Breast epithelium (tissue), 4 donors: ENCODE measurements at places on chromosomes 1 and 21.

- H3K4me1 ChIP-seq, result no peaks in the 10 kb centered on the region
- peak overlapping the region; percentile 47 for H3K4me3 ChIP-seq
- H3K36me3 ChIP-seq, result no peaks in the 10 kb centered on the region
Observed at GRCh38 chr1:26155370-26156284, 3.3 kb upstream of the FAM110D start.

DNA sequence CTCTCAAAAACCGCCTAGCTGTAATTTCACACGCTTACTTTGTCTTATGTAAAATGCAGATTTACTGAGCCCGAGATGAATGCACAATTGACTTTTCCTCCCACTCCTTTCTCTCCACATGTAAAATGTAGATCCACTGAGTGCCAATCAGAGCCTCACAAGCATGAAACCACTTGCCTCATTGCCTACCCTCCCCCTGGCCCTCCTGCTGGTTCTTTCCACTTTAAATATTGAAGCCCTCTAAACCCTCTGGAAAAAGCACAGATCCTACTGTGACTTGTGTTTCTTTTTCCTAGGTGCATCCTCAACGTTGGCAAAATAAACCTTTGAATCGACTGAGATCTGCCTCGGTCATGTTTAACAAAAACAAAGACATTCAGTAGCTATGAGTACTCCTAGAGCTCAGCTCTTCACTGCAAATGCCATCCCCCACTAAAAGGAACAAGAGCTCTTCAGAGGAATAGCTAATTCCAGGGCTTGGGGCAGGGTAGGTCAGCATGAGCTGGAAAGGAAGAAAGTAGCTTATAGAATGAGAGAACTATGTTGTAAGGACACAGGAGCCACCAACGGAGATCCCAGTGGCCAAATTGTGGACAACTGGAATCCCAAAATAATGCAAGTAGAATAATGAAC, 365.5 kb upstream of the RUNX1 start:
- H3K4me1 ChIP-seq, result no peaks in the 10 kb centered on the region
- DNase-seq, result no peak

DNA sequence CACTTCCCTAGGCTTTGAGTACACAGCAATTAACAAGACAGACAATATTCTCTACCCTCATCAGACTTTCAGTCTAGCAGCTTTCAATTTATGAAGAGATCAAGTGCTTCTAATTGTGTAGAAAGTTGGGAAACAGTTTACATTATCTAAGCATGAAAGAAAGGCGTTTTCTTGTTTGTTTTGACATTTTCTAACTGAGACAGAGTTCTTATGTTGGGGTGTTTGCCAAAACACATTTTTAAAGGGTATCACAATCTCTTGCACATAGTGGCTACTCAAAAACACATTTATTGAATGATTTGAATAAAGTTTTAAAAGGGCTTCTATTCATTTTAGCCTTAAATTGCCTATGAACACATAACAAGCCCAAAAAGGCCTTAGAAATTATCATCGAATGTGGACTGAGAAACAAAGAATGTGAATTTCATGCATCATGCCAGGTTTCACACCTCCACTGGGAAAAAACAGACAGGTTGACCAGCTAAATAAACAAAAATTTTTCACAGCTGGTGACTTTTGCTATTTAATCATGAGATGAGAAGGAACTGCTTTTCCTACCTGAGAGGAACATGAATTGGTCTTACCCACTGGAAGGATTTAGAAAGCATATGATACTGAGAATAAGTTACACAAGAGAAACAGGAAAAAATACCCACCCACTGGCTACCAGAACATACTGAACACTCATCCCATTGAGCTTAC, 394.5 kb upstream of the PKN2 start:
- H3K4me1 ChIP-seq, result no peaks in the 10 kb centered on the region
- H3K27me3 ChIP-seq, result no peaks in the 10 kb centered on the region
- H3K36me3 ChIP-seq, result no peaks in the 10 kb centered on the region
- DNase-seq, result no peak

- no peaks in the 10 kb centered on the region for H3K4me1 ChIP-seq
- no peak overlapping the region for H3K27ac ChIP-seq
- DNase-seq, result no peak
- H3K4me3 ChIP-seq, result no peak overlapping the region
Observed at GRCh38 chr1:33284049-33284448, 27.8 kb downstream of the ZNF362 start.

DNA sequence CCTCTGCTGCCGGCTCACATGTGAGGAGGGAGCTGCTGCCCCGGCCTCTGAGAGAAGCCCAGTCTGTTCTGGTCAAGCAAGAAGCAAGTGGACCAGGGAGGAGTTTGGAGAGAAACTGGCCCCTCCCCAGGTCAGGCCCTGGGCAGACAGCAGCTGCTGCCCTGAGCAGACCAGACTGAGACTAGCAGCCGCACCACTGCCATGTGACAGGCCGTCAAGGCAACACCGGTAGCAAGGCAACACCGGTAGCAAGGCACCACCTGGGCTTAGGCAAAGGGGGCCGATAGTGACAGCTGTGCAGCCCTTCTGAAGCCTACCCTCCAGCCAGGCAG, 50.3 kb downstream of the ARHGEF16 start:
- H3K4me1 ChIP-seq, result no peaks in the 10 kb centered on the region
- DNase-seq, result no peak

GRCh38 chr1:58924821-58925220, 141.0 kb upstream of the JUN start:
- H3K4me3 ChIP-seq, result no peak overlapping the region
- H3K27ac ChIP-seq, result no peak overlapping the region
- H3K4me1 ChIP-seq, result no peaks in the 10 kb centered on the region
- no peak for DNase-seq
